Mesothelial cell of epicardium (in vitro differentiated cells): ENCODE measurements at places on chromosomes 1 and 21. TPM values are rescaled to one million over a fixed set of nuclear protein-coding genes. Genes with fewer than 3 reads are reported as not detected.
A peak's percentile ranks its signal among the peaks of the same experiment; 100 is the strongest.

- H3K36me3 ChIP-seq, result peaks cover 39% of the 10 kb centered on the region
- peaks cover 32% of the 10 kb centered on the region for H3K4me1 ChIP-seq
- no peak overlapping the region for H3K4me3 ChIP-seq
- peak overlapping the region; percentile 97 for H3K27ac ChIP-seq
- DNase-seq, result no peak
Observed at GRCh38 chr1:178470411-178470960, 26.3 kb downstream of the CLEC20A start.

CELA3B gene
- total RNA-seq, result not detected in 3 replicates

VANGL2 gene
- total RNA-seq, result 55.5 to 59.5 TPM (median 57.2 TPM) in 3 replicates

GRCh38 chr1:182433580-182433979, 16.4 kb upstream of the RGSL1 start:
- H3K4me3 ChIP-seq, result no peak overlapping the region
- no peak for DNase-seq
- H3K27ac ChIP-seq, result no peak overlapping the region
- no peaks in the 10 kb centered on the region for H3K4me1 ChIP-seq

ESPN gene
- total RNA-seq, result 1.2 to 1.6 TPM (median 1.4 TPM) in 3 replicates

- H3K27me3 ChIP-seq, result no peaks in the 10 kb centered on the region
- DNase-seq, result no peak
- no peak overlapping the region for H3K4me3 ChIP-seq
- no peak overlapping the region for H3K27ac ChIP-seq
Observed at GRCh38 chr1:218383051-218383450, 37.9 kb downstream of the TGFB2 start.

DNA sequence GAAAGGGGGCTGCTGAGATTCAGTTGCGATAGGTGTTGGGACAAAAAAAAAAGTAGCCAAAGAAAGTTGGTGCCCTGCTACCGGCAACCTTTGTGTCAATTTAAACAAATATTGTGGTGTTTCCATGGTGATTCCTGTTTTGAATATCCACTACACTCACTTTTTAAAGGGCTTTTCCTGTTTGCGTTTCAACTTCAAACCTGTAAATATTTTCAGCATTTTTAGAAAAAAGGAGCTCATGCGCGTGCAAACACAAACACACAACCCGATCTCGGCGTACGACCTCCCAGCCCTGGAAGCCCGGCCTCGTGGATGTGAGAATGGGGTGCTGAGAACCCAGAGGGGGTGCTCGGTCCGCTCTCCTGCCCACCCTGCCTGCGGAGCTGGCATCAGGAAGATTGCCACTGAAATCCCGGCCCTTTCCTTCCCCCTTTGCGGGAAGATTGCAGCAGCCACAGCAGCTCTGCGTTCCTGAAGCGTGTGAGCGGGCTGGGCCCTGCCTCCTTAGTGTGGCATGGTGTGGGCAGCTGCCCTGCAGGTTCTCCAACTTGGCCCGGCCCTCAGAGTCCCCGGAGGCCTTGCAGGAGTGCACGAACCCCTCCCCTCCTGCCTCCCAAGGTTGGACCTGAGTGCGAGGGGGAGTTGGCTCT, 34.8 kb downstream of the CASZ1 start:
- no peaks in the 10 kb centered on the region for H3K27me3 ChIP-seq
- no peak for DNase-seq
- H3K4me3 ChIP-seq, result no peak overlapping the region
- no peaks in the 10 kb centered on the region for H3K36me3 ChIP-seq
- H3K27ac ChIP-seq, result no peak overlapping the region

DNA sequence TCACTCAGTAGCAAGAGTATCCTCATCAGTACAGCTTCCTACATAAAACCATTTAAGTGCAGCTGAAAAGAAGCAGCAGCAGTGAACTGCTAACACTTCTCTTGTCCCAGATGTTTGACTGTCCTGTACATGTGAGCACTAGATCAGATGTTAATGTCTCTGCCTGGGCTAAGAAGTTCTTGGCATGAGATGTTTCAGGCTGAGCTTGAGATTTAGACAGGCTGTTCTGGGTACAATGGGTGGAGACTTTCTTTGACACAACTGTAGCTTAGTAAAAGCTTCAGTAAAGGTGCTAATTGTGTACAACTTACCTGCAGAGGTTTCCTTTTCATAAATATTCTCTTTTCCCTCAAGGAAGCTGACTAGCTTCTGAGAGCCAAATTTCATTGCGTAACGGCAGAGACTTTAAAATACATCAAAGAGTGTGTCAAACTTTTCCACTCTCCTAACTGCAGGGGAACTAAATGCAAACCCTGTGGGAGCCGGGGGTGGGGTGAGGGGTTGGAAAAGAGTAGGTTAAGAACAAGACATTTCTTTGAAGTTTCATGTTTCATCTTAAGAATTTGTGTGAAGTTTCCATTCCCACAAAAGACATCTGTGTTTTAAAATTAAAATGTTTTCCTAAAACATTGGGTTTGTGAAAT, 82.1 kb upstream of the CCDC190 start:
- no peak for DNase-seq
- H3K4me1 ChIP-seq, result peaks cover 32% of the 10 kb centered on the region
- H3K27me3 ChIP-seq, result no peaks in the 10 kb centered on the region
- H3K4me3 ChIP-seq, result no peak overlapping the region

SAMSN1 gene
- 0.27 to 0.36 TPM (median 0.29 TPM) in 3 replicates for total RNA-seq
